Stimulated activated CD4-positive, alpha-beta T cell treated with anti-CD3 and anti-CD28 coated beads, Interleukin-15, amount 100 ng/mL, for 24 hours (primary cell): ENCODE measurements at places on chromosomes 7 and 10.

- no peak for DNase-seq
These were observed 126.9 kb upstream of the ADCY1 start for GRCh38 chr7:45447296-45447695.

- DNase-seq = no peak
These were observed 254.1 kb downstream of the KIAA1217 start for GRCh38 chr10:24462889-24463552.

DNA sequence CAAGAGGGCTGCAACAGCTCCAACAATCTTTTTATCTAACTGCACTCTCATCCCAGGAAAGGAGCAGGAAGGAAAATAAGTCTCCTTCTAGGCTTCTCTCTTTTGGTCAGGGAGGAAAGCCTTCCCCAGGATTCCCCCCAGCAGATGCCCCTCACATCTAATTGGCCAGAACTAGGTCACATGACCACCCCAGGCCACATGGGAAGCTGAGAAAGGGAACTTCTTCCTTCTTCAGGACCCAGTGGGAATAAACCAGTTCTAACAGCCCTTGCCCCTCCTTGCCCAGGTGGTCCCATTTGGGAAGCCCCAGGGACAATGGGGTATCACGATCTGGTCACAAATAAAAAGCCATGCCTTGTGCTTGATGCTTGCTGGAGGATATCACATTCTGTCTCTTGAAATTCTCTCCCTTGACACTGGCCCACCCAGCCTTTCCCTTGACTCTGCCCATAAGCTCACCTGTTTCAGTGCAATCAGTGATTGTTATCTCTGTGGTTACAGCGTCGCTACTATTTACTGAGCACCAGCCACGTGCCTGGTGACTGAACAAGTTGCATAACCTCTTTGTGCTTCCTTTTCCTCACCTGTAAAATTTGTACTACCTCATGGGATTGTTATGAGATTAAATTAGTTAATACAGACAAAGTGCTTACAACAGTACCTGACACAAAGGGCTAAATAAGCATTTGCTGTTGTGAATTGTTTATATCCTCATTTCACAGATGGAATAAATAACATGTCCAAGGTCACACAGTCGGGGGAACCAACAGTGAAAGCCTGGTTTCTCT is 9.0 kb upstream of the TACR2 start:
- DNase-seq = no peak

GRCh38 chr10:130361351-130362105 is 225.3 kb downstream of the GLRX3 start:
- no peak for DNase-seq

- DNase-seq = no peak
These were observed 259.9 kb downstream of the PTPRN2 start for GRCh38 chr7:158327571-158328180.

DNA sequence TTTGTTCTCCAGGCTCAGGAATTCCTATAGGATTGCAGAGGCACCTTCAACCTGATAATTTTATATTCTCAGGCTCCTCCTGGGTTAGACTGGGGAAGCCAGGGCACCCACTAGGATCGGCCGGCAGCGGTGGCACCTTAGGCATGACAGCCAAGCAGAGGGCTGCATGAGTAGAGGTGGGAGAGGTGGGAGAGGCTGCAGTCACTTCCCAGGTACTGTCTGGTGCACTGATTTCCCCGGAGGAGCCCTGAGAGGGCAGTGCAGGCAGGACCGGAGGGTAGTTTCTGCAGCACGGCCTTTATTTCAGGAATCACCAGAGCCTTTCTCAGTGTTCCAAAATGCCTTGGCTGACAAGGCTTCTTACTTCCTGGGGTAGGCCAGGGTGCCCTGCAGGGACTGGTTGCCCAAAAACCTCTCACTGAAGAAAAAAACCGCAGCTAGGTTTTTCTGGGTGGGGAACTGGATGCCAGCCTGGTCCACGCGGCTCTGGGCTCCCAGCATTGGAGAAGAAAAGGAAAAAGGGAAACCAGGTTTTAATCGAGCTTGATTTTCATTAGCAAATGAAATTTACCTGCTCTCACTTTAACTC is 3.6 kb upstream of the HOXA13 start:
- no peak for DNase-seq

GRCh38 chr7:106720641-106721040 is 59.7 kb upstream of the CCDC71L start:
- no peak for DNase-seq

GRCh38 chr10:101766753-101767599 is 8.9 kb downstream of the FGF8 start:
- DNase-seq = no peak

DNA sequence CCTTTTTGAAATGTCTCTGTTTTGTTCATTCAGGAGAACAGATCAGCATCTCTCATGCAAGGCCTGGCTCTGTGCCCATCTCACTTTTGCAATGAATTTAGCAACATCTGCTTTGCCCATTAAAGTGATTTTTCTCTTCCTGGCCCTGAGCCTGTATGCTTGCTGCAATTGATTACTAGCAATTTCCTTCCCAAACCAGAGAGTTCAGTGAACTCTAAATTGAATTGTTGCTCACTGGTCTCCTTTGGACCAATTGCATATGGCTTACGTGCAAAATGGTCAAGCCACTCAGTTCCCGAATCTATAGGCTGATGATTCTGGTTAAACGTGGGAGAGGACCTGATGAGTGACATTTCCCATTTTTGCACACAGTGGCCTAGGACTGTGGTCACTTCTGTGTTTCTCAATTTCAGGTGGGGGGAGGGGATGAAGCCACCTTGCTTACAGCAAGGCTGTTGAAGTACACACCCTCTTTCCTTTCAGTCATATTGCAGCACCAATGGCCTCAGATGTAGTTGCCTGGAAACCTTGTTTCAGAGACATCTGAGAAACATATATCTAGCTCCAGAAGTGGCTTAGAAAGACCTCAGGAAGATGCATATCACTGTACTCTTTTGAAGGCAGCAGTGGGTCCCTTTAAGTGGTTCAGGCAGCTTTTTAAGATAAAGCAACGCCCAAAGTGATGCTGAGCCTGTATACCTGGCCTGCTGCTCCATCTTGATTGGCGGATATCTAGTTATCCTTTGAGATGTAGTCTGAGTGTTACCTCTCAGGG is 201.4 kb downstream of the PTEN start:
- DNase-seq = peak; percentile 39

GRCh38 chr10:7788639-7789286 is 786 bp downstream of the ATP5F1C start:
- DNase-seq = no peak

- no peak for DNase-seq
These were observed 723.4 kb downstream of the PARD3 start for GRCh38 chr10:34091635-34092195.

- DNase-seq = no peak
These were observed 365.8 kb upstream of the GALNT17 start for GRCh38 chr7:70766109-70766508.

DNA sequence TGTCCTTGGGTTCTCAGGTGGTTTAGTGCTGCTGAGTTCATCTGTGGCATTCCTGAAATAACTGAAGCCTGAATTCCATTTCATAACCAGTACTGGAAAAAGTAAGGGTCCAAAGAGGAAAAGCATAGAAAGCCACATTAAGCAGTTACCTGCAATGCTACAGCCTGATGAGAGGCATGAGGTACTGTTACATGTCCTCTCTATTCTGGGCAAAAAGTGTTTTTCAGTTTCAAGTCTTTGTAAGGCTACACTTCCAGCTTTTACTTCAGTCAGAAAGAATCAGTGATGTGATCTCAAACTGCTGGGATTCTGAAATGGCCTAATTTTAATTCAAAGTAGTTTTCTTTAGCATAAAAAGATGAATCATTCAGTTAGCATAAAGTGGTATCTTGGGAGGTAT is 369.5 kb downstream of the PHF14 start:
- DNase-seq = no peak

GRCh38 chr10:48981310-48981907 is 41.8 kb upstream of the LRRC18 start:
- DNase-seq = peak; percentile 57

- DNase-seq = no peak
These were observed 65.6 kb downstream of the ZNF503 start for GRCh38 chr10:75335983-75336382.

- no peak for DNase-seq
These were observed 43.0 kb downstream of the GNA12 start for GRCh38 chr7:2800931-2801688.

- no peak for DNase-seq
These were observed 103.2 kb downstream of the DYNC1I1 start for GRCh38 chr7:95875519-95875918.

DNA sequence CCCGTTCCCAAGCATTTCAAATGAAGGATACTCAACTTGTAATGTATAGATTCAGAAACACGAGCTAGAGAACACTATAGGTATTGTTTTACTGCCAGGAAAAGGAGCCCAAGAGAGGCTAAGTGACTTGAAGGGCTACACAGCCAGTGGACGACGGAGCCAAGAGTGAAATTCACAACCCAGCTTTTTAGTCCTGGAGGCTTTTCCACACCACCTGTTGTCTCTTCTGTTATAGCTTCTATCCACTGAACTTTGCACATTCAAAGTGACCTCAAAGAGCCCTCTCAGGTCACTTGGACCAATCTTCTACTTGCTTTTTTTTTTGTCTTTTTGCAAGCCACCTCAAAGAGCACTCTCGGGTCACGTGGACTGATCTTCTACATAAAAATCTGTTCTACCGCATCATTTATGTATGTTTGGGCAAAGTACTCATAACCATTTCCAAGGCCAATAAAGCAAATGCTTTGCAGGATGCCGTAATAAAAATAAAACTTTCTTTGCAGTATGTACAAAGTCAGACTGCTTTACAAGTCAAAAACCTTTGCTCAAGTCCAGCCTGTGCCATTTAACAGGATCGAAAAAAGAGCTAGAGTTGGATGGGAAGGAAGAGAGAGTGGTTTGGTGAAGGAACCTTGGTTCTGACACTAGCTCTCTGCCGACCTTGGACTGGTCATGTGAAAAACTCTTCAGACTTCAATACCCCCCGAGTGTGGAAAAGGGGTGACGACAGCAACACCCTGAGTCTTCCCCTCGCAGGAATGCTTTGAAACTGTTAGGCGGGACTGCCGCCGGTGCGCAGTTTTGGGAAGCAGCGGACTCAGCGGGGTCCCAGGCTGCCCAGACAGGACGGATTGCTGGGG is 821 bp downstream of the SLC35B4 start:
- peak; percentile 28 for DNase-seq

- DNase-seq = no peak
These were observed 52.6 kb upstream of the DNAAF5 start for GRCh38 chr7:673681-674453.

DNA sequence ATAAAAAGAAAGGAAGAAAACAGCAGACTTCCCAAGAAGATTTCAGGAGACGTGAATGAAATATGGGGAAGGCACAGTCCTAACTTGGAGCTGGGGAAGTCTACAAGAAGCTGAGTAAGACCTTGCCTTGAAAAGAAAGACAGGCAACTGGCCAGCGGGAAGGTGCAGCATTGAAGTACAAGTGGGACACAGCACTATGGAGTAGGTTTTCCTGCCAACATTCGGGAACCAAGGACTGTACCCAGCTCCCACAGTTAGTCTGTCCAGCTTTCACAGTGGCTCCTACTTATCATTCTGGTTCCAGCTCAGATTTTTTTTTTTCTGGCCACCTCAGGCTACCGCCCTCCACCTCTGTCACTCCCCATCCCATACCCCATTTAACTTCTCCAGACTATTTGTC is 10.0 kb downstream of the HPS1 start:
- no peak for DNase-seq

DNA sequence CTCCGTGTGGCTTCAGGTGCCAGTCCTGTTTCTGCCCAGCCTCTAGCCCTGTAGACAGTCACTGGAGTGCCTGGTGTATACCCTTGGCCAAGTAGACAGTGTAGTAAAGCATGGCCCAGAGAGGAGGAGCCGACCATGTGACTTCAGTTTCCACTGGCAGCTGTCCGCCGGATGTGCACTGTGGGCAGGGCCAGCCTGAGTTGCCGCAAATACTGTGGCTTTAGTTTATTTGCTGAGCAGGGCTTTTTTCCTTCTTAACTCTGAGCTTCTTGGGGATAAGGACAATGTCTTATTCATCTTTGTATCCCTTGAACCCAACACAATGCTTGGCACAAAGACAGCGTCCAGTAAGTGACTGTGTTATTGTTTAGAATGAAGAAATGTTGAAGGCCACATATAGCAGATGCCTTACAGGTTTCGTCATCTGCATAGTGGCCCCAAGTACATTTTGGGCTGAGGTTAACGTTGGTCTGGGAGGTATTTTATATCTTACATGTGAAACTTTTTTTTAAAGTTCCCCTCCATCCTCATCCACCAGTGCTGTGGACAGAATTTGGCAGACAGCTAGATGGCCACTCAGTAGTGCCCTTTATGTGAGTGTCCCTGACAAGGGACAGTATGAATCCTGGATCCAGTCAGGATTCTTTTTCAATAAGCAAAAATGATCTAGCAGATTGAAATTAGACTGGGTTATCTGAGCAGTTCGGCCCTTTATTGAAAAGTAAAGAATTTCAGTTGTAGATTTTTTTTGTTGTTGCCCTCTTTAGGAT is 40.6 kb downstream of the CYP17A1 start:
- peak; percentile 73 for DNase-seq

GRCh38 chr7:112064627-112065385 is 141.4 kb downstream of the DOCK4 start:
- DNase-seq = no peak

GRCh38 chr7:945147-945555 is 9.3 kb downstream of the ADAP1 start:
- DNase-seq = no peak

GRCh38 chr10:72329290-72330068 is 25.2 kb downstream of the DNAJB12 start:
- no peak for DNase-seq

DNA sequence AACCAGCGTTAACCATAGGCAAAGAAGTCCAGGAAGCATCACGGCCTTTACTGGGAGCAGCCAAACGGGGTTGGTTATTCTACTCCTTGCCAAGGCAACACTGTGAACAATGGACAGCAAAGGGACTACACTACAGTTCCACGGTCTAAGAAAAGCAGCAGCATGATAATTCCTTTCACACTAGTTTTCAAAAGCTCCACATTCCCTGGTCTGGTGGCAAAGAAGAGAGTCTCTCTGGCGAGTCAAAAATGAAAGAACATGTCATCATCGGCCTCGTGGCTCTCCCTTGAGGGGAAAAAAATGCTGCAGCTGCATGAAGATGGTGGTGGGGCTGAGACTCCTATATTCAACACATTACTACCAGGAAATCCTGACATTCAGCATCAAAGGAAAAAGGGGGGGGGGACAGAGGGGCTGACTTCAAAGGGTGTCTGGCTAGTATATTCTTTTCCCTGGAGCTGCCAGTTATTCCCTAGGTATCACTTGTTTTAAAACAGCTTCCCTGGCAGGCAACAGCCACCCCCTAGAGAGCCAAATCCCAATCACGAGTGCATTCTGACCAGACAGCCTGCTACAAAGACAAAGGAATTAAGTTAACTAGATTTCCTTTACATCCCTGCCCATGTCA is 49.1 kb downstream of the SLC37A3 start:
- DNase-seq = no peak

- no peak for DNase-seq
These were observed 1066.0 kb upstream of the CELF2 start for GRCh38 chr10:9951481-9952257.

DNA sequence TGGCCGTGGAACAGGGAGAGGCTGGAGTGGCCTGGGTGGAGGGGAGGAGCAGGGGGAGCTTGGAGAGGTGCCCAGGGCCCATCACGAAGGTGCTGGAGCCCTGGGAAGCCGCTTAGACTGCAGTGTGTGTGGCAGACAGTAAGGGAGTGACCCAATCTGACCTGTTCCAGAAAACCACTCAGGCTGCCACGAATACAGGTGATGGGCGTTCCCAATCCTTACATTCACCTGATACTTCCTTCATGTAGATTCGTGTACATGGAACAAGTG is 161.7 kb downstream of the SVIL start:
- no peak for DNase-seq
